Activated naive CD4-positive, alpha-beta T cell treated with Interleukin-2 at 50 U/mL for 16 hours (primary cell): ENCODE measurements at places on chromosomes 5 and 9.

DNA sequence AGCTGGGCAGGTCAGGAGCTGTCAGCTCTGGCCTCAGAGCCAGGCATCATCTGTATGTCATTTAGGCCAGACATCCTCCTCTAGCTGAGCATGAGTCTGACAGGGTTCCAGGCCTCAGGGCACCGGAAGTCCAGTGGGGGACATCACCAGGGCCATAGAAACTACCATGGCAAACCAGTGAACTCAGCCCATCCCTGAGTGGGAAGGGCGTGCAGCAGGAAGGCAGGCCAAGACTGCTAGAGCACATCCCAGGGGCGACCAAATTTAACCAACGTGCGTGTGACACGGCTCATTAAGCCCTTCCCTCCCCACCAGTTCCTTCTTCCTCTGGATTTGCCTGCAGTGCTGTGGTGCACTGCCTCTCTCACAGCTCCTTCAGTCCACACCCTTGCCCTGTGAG, 75.9 kb downstream of the COL27A1 start:
- DNase-seq, result no peak

GRCh38 chr5:158881091-158881880, 218.4 kb downstream of the EBF1 start:
- no peak for DNase-seq

GRCh38 chr5:80756292-80756691, 101.5 kb upstream of the DHFR start:
- DNase-seq, result no peak

DNA sequence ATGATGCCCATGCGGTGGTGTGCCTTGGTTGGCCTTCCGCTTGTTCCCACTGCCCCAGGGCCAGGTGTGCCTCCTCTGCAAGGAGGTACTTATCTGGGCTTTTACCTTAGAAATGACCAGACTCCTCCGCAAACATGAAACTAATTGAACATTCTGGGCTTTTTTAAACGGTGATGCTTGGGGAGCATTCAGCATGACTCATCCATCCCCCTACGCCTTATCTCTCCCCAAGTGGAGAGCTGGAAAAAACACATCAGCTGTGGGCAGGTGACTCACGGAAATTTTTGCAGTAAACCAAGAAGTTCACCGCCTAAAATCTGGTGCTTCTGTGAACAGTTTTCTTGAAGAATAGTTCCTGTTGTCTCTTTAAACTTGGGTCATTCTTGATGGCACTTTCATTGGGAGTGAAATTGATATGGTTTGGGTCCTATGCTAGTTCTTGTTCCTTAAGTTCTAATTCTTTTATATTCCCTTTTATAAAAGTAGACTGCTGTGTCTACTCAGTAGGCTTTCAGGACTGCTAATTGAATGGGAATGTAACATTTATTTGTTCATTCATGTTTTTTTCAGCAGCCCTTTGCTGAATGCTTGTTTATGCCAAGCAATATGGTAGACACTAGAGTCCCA, 39.6 kb downstream of the SFXN1 start:
- peak; percentile 88 for DNase-seq

- no peak for DNase-seq
Measured at GRCh38 chr9:93680443-93681268, 104.3 kb downstream of the PHF2 start.

DNA sequence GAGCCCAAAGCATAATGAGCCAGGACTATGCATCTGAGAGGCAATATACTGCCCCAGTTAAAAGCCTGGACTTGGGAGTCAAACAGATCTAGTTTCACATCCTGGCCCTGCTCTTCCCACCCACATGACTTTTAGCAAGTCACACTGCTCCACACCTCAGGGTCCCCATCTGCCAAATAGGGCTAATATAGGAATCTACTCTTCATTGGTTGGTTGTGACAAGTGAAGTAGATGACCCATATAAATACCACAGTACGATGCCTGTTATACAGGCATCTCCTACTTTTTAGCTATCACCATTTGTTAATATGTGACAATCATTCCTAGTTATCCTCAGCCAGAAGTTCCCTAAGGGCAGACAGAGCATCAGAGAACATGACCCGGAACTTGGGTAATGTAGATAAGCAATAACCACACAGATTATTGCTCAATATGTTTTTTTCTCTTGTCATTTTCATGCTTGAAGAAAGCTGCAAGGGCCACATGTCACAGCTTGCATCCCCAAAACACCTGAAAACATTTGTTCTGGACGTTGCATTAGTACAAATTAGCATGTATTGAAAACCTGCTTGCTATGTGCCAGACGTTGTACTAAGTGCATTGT, 20.4 kb downstream of the ADAM19 start:
- DNase-seq, result no peak

GRCh38 chr5:128586848-128587247, 48.8 kb upstream of the FBN2 start:
- no peak for DNase-seq
